DMS53 (cell line): ENCODE measurements at places on chromosomes 4 and X.

DNA sequence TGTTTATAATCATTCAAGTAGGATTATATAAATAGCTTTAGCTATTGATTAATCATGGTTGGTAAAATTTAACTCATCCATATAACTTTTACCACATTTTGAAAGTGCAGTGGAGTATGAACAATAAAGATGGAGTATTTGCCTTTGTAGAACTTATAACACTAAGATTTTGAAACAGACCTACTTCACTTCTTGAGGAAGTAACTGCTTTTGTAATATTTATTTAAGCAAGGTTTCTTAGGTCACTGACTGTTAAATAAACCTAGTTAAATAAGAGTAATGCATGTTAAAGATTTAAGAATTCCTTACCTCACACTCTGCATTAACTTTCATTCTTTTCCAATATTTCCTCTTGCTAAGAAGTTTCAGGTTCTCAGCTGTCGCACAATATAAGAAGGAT, 242.5 kb downstream of the CFAP299 start:
- DNase-seq, result no peak

- peak; percentile 71 for DNase-seq
Observed at GRCh38 chrX:119757979-119758730, at the start of gene SOWAHD. TSS of gene SOWAHD (plus strand) at chrX:119758588. CDS start at chrX:119758668, 80 bp downstream.

GRCh38 chr4:32117693-32118092, 1397.5 kb downstream of the PCDH7 start:
- peak; percentile 63 for DNase-seq

DNA sequence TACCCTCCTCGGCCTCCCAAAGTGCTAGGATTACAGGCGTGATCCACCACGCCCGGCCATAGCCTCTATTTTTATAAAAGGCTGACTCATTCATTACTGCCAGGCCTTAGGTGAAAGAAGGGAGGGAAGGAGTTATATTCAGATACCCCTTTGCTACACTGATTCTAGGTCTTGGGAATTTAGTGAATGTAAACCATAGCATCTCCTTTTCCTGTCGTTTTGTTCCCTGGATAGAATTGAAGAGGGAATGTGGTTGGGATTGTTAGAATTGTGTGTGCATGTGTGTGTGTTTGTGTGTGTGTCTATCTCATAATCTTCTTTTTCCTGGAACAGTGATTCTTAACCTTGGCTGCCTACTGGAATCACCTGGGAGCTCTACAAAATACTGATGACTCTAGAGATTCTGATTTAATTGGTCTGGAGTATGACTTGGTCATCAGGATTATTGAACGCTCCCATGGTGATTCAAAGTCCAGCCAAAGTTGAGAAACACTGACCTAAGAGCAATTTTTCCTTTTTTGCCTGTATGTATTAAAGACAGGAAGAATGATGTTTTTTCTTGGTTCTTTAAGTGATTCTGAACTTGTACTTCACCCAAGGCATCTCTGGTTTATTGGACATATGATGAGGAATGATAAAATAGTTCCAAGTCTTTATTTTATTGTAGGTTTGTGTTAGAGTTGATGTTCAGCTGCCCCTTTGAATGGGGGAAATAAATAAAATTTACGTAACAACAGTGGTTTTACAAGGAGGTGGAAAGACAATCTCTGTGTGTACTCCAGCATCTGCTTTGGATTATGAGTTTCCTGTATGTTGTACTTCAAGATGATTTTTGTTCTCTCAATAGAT, 37.0 kb downstream of the NAP1L5 start:
- no peak for DNase-seq

DNA sequence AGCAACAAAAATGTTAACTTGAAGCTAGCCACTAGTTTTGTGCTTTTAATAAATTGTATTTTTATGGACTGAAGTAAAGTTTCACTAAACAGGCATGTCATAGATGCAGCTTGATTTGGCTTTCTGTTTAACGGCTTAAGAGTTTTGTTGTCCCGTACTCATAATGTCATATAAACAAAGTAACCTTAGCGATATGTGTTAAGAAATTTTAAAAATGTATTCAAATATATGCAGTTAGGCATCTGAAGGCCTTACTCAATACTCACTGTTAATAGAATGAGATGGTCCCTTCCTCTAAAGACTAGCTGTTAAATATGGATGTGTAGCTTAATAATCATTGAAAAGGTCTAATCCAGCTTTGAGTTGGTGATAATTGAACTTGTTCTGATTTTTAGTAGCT, 1.0 kb upstream of the SCLT1 start:
- DNase-seq, result peak; percentile 5
